ENCODE measurements at places on chromosomes 4 and X.

DNA sequence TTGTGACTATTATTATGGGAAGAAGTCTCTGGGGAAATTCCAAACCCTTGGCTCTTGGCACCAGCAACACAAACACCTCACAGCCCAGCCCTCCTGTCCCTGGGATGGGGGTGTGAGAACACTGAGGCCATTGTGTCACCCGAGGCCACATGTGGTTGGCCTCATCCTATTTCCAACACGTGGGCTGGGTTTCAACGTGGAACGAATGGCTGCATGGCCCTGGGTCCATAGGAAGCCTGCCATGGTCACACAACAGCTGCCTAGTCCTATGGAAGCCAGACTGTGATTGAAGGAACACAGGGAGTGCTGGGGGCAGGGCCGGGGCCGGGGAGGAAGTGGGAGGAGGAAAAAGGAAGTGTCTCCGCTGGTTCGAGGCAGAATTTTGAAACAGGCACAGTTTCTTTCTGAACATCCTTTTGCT is 10.0 kb downstream of the CLCN4 start:
- no peak for DNase-seq

DNA sequence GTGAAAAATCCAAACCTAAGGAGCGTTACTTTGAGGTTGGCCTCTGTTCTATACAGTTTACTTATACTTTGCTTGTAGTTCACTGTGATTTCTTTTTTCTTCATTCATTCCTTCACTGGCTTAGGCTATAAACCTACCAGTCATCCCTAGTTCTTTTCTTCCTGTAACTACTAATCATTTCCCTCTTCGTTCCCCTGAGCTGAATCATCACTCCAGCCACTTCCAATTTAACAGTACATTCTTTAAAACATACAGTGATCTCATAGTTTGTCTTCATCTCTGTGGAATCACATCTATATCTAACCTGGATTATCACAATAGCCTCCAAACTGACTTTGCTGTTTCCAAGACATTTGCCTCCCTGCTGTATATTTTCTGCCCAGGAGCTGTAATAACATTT is 25.2 kb upstream of the NPFFR2 start:
- DNase-seq, result peak; percentile 5

- DNase-seq, result no peak
These were observed 305.3 kb downstream of the PRR32 start for GRCh38 chrX:127124871-127125270.

GRCh38 chrX:16633754-16634153 is 16.2 kb upstream of the S100G start:
- DNase-seq, result no peak

GRCh38 chr4:112677519-112678091 is 40.7 kb downstream of the LARP7 start:
- DNase-seq, result no peak

- no peak for DNase-seq
These were observed 7.1 kb downstream of the EPGN start for GRCh38 chr4:74315376-74315775.

- peak; percentile 2 for DNase-seq
These were observed 317 bp downstream of the CMC4 start for GRCh38 chrX:155070663-155070974.

DNA sequence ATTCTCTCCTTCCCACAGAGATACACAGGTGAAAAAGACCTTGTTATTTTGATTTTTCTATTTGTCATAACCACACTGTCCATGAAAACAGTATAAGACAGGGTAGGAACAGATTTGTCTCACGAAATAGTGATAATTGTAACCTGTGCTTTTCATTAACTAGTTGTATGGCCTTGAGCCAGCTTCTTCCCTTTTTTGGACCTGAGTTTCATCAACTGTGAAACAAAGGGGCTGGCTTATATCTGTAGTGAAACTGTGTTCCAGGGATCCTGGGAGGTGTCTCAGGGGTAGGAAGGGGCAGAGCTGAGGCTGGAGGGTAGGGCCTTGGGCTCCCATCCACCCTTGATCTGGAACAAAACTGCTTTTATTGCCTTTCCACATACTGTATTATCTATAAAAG is 50.9 kb downstream of the MED28 start:
- DNase-seq, result no peak

DNA sequence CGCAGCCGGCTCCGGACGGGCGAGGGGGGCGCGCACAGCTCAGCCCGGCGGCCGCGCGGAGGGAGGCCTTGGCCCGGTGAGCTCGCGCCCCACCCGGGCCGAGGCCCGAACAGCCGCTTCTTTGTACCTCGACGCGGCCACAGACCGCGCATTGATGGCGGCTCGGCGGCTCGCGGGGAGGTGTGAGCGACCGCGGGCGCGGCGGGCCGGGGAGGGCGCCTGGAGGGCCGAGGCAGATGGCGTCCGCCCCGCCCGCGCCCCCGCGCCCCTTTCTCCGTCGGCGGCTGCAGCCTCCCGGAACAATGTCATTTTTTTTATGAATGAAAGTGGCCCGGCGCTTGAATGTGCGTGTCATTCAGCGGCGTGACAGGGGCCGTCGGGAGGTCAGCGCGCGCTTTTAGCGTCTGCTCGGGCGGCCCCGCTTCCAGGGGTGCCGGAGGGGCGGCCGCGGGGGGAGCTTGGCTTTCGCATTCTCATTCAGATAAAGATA is 1.8 kb downstream of the FGFR3 start:
- no peak for DNase-seq

DNA sequence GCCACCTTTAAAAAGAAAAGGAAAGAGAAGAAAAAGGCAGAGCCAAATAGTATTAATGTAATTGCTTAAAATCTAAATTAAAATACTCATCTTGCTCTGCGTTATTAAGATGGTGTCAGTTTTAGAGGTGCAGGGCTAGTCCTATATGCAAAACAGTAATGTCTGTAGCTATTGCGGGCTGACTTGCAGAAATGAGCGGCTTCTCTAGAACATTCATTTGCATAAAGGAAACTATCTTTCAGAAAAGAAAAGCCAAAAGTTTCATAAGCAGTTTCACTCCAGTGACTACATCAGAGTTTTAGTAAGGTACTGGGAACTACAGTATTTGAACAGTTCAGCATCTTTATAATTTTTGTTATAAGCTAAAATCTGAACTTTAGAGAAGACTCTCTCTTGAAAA is 6.0 kb downstream of the SMAD1 start:
- DNase-seq, result no peak

DNA sequence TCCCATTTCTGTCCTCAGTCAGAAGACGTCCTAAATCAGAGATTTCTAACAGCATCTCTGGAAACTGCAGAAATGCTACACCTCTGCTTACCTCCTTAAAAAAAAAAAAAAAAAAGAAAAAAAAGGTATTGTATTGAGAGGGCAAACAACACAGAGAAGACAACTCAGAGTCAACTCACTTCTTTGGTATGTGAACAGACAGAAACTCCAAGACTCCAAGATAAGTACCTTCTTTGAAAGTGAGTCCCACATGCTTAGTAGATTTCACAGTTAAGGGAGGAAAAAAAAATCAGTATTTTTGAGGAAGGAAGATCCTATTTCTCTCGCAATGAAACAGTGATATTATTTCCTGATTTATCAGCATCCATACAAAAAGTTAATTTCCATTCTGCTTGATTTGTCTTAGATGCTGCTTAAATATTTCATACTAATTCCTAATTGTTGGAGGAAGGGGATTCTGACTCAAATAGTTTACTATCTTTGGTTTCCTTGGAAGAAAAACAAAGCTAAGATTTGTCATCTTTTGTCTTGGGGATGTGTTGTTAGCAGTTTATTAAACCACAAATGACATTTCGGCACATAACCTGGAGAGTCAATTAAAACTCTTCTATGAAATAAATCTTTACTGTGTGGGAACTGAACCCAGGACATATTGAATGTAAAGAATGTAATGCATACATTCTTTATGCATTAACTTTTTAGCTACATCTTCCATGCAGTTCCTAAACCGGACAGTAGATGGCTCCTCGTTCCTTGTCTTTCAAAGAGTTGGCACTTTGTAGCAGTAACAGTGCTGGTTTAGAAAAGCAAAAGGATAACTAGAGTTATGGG is 4.7 kb downstream of the RASGEF1B start:
- no peak for DNase-seq

GRCh38 chr4:46992338-46992737 is 1.0 kb downstream of the GABRA4 start:
- no peak for DNase-seq

- DNase-seq, result no peak
These were observed 369.9 kb upstream of the ANXA10 start for GRCh38 chr4:167722487-167722808.

GRCh38 chr4:143337600-143338287 is 1.1 kb downstream of the GAB1 start:
- peak; percentile 11 for DNase-seq

- no peak for DNase-seq
These were observed 101.4 kb downstream of the ARHGAP10 start for GRCh38 chr4:147833254-147833653.

DNA sequence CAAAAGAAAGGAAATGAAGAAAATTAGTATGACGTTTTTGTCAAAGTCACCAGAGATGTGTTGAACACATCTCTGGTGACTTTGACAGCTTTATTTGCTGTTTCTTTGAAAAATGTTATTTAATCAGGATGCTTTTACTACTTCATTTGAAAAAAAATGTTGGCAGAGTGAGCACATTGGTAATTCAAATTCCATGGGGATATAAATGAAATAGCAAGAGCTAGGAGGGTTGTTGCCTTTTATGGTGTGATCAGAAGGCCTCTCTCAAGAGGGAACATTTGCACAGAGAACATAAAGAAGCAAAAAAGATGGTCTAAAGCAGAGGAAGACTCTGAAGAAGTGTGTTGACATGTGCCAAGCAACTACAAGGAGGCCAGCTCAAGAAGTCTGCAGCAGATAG is 46.6 kb upstream of the CXCL8 start:
- DNase-seq, result no peak

DNA sequence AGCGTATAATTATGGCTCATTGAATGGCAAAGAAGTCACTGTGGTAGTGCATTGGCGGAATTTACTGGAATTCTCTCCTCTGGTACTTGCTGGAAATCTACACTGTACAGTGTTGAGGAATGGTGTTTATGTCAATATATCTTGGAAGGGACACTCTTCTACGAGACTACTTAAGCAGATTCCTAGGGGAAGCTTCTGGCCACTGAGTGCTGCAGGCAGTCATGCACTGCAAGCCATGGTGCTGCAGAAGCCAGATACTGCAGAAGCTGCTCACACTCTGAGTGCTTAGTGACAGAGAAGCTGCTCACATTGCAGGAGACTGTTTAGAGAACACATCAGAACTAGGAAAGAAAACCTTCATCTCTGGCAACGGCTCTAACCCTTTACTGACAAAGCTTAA is 725.0 kb downstream of the CCSER1 start:
- DNase-seq, result no peak

DNA sequence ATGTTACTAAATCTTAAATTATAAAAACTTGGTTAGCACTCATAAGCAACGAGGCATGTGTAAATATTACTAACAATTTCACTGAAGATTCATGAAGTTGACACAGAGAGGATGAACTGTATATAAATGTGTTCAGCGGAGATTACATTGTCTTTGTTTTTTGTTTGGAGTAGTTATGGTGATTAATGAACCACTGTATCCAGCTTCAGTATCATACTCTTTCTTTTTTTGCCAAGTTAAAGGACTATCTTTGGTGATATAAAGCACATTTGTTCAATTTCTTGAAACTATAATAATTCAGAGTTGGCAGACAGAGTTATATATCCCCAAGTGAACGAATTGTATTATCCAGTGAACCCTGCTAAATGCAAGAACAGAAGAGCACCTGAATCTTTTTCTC is 497.6 kb downstream of the CCSER1 start:
- DNase-seq, result no peak

- DNase-seq, result no peak
These were observed 39.2 kb downstream of the MTHFD2L start for GRCh38 chr4:74197080-74197479.

DNA sequence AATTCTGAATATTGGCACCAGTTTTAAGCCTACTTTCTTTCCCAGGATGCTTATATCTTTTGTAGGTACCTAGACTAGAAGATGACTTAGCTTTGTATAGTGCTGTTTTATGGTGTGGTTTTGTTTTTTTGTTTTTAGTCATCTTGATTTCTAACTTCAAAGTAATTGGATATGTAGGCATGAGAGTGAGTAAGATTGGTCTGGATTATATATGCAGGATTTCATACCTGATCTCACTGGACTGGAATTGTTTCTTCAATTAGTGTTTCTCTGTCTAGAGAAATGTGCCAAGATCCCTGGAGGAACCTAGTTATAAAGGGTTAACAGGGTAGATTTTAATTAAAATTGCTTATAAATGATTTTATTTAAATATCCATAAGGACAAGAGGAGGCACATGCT is 23.1 kb downstream of the NAP1L5 start:
- no peak for DNase-seq

GRCh38 chr4:40234519-40235039 is 37.7 kb downstream of the RHOH start:
- DNase-seq, result no peak

DNA sequence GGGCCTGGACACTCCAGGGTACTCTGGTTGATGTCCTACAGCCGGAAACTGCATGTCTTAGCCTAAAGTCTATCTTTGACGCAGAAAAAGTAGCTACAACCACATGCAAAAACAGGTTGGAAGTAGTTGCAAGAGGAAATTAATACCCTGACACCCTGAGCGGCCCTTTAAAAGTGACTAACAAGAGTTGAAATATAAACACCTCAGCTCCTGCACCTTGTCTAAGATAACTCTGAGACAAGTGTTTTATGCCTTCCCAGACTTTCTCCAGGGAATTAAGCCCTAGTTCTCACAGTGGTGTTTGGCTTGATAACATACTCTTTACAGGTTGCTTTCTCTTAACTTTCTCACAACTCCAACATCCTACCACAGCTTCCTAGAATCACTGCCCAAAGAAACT is 943.1 kb downstream of the DMD start:
- DNase-seq, result no peak

GRCh38 chr4:56637154-56637553 is 43.9 kb downstream of the HOPX start:
- DNase-seq, result no peak

- DNase-seq, result no peak
These were observed 1.7 kb downstream of the PDE5A start for GRCh38 chr4:119626943-119627266.

GRCh38 chr4:147453561-147454141 is 27.2 kb upstream of the EDNRA start:
- no peak for DNase-seq

- no peak for DNase-seq
These were observed 13.2 kb downstream of the TMEM175 start for GRCh38 chr4:945274-946102.

- DNase-seq, result no peak
These were observed 44.8 kb downstream of the NPFFR2 start for GRCh38 chr4:72076562-72076961.

GRCh38 chr4:8198206-8198905 is 734 bp upstream of the SH3TC1 start:
- no peak for DNase-seq

- DNase-seq, result peak; percentile 47
These were observed 146.7 kb upstream of the PSAPL1 start for GRCh38 chr4:7581477-7581876.

GRCh38 chr4:147629783-147630730 is 12.9 kb downstream of the TMEM184C start:
- DNase-seq, result no peak

Measured in HTR-8/SVneo (cell line).